ENCODE measurements at places on chromosomes 13 and 19. TPM values are rescaled to one million over a fixed set of nuclear protein-coding genes. Genes with fewer than 3 reads are reported as not detected.

TEX101 gene
- not detected for total RNA-seq

- H3K27me3 ChIP-seq, result no peaks in the 10 kb centered on the region
- DNase-seq, result no peak
- peaks cover 28% of the 10 kb centered on the region for H3K36me3 ChIP-seq
- H3K4me3 ChIP-seq, result no peak overlapping the region
- H3K27ac ChIP-seq, result no peak overlapping the region
These were observed 36.4 kb downstream of the ZNF257 start for GRCh38 chr19:22088541-22089144.

GRCh38 chr13:105902396-105902795 lies 633.1 kb downstream of the EFNB2 start:
- H3K4me3 ChIP-seq, result no peak overlapping the region
- DNase-seq, result no peak
- no peaks in the 10 kb centered on the region for H3K4me1 ChIP-seq
- no peaks in the 10 kb centered on the region for H3K36me3 ChIP-seq

DNA sequence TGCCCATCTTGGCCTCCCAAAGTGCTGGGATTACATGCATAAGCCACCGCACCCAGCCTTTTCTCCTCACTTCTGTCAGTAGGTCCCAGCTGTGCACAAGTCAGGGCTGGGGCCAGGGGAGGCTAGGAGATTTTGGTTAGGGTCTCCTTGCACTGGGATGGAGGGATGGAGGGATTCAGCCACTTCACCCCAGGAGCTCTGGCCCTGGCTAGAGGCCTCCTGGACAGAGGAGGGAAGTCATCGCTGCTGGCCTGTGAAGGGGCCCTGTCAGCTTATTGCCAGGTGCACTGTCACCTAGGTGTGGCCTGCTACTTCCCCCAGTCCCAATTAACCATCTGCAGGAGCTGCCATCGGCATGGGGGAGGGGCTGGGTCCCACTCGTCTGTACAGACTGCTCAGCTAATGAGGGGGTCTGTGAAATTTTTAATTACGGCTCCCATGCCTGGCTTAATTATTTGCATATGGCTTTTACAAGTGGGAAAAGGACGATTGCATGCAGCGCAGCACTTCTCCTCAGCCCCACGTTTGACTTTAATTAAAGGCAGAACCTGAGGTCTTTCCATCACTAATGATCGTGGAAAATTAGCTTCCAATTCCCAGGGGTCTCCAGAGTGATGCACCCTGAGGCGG lies 52.4 kb downstream of the CHST8 start:
- H3K27ac ChIP-seq, result no peak overlapping the region
- no peaks in the 10 kb centered on the region for H3K36me3 ChIP-seq
- H3K4me1 ChIP-seq, result no peaks in the 10 kb centered on the region
- H3K4me3 ChIP-seq, result no peak overlapping the region
- no peak for DNase-seq

DNA sequence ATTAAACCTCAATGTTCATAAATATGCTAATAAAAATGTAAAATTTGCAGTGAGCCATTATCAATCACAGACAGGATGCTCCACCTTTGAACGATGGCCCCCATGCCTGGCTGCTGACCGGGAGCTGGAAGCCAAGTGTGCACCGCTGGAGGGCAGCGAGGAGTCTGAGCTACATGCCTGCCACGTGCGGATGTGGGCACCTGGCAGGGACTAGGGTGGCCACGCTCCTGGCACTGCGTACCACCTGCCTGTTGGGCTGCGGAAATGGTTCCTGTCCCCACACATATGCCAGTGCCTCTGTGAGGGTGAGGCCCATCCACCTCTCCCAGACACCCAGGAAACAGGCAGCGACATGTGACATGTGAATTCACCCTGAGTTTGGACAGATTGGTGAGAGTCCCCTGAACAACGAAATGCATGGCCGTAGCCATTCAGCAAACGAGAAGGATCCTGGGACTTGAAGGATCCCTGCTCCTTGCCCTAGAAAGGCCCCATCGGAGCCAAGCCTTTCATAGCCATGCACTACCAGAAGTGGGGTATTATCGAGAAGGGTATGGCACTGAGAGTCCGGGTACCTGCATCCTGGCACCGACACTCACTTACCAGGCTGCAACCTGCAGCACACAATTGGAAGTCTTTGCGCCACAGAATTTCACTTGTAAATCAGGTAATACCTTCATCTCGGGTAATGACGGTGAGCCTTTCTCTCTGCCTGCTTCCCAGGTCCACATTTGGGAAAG lies 35.8 kb downstream of the TSHZ3 start:
- H3K36me3 ChIP-seq, result no peaks in the 10 kb centered on the region
- H3K4me3 ChIP-seq, result no peak overlapping the region
- H3K4me1 ChIP-seq, result peaks cover 4% of the 10 kb centered on the region
- H3K27ac ChIP-seq, result no peak overlapping the region

SOHLH2 gene
- total RNA-seq, result not detected

ZNF491 gene
- 0.76 TPM for total RNA-seq

DNA sequence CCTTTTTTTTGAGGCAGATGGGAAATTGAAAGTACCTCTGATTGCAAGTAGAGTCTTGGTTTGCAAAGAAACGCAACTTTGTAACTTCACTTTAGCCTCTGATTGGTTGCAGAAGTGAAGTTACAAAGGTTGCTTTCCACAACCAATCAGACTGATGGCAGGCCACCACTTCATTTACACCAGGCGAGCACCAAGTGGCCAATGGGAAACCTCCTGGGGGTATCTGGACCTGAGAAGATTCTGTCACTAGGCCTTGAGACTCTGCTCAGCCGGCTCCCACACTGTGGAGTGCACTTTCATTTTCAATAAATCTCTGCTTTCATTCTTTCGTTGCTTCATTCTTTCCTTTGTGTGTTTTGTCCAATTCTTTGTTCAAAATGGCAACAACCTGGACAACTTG lies 19.1 kb downstream of the PEPD start:
- H3K27ac ChIP-seq, result no peak overlapping the region
- no peak for DNase-seq
- H3K4me3 ChIP-seq, result no peak overlapping the region
- no peaks in the 10 kb centered on the region for H3K27me3 ChIP-seq
- peaks cover 2% of the 10 kb centered on the region for H3K36me3 ChIP-seq
- H3K4me1 ChIP-seq, result no peaks in the 10 kb centered on the region

GEMIN7 gene
- 46.8 TPM for total RNA-seq

- DNase-seq, result no peak
- no peak overlapping the region for H3K4me3 ChIP-seq
- no peaks in the 10 kb centered on the region for H3K36me3 ChIP-seq
- peaks cover 5% of the 10 kb centered on the region for H3K27me3 ChIP-seq
- no peak overlapping the region for H3K27ac ChIP-seq
These were observed 182.2 kb downstream of the USP12 start for GRCh38 chr13:26989261-26989956.

CYP4F12 gene
- total RNA-seq, result not detected

ATCAY gene
- not detected for total RNA-seq

GRCh38 chr13:113273851-113274590 lies 23.0 kb upstream of the LAMP1 start:
- no peak overlapping the region for H3K27ac ChIP-seq
- no peaks in the 10 kb centered on the region for H3K36me3 ChIP-seq

- H3K4me3 ChIP-seq, result no peak overlapping the region
- peaks cover 34% of the 10 kb centered on the region for H3K4me1 ChIP-seq
- H3K27ac ChIP-seq, result no peak overlapping the region
- no peaks in the 10 kb centered on the region for H3K36me3 ChIP-seq
These were observed 34.1 kb downstream of the CRTC1 start for GRCh38 chr19:18717601-18718000.

PABPC3 gene
- total RNA-seq, result 1.9 TPM

DNA sequence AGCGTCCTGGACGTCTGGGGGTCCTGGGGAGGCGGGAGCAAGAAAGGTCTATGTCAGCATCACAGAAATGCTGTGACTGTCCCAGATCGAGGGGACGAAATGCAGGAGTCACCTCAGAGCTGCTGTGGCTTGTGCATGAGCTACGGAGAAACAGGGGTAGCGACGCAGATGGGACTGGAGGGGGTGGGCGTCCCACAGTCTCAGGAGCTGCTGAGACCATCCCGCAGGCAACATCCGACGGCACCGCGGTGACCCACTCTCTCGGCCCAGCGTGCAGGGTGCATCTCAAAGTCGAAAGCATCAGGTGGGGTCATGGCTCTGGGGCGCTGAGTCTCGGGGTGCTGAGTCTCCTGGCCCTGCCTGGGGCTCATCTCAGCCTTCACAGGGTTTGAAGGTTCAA lies 37.4 kb upstream of the C13orf46 start:
- H3K4me3 ChIP-seq, result no peak overlapping the region
- H3K27me3 ChIP-seq, result no peaks in the 10 kb centered on the region
- H3K27ac ChIP-seq, result peak overlapping the region; percentile 16
- H3K36me3 ChIP-seq, result peaks cover 21% of the 10 kb centered on the region

- peaks cover 14% of the 10 kb centered on the region for H3K4me1 ChIP-seq
- DNase-seq, result no peak
- no peaks in the 10 kb centered on the region for H3K36me3 ChIP-seq
- no peaks in the 10 kb centered on the region for H3K27me3 ChIP-seq
- H3K27ac ChIP-seq, result no peak overlapping the region
- H3K4me3 ChIP-seq, result no peak overlapping the region
These were observed 515.8 kb downstream of the KLF12 start for GRCh38 chr13:73618275-73618865.

GRCh38 chr19:17497149-17497798 lies 14.2 kb upstream of the PGLS start:
- H3K27ac ChIP-seq, result no peak overlapping the region
- no peaks in the 10 kb centered on the region for H3K36me3 ChIP-seq
- H3K4me1 ChIP-seq, result peaks cover 21% of the 10 kb centered on the region
- no peak overlapping the region for H3K4me3 ChIP-seq

DNA sequence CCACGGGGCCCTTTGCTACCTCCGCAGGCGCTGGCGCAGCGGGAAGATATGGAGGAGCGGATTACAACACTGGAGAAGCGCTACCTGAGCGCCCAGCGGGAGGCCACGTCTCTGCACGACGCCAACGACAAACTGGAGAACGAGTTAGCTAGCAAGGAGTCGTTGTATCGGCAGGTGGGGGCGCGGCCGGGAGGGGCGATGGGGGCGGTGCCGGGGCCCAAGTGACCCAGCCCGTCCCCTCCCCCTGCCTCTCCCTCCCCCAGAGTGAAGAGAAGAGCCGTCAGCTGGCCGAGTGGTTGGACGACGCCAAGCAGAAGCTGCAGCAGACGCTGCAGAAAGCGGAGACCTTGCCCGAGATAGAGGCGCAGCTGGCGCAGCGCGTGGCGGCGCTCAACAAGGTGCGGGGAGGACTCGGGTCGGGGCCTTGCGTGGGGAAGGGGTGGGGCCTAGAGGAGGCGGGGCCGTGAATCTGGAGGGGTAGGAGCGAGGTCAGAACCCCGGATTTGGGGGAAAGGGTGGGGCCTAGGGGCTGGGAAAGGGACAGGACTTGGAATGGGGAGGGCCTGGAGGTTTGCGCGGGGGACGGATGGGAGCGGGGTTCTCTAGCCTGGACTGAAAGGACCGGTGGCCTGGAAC lies 13.7 kb downstream of the PPFIA3 start:
- peak; percentile 37 for DNase-seq
- peaks cover 1% of the 10 kb centered on the region for H3K36me3 ChIP-seq
- H3K27ac ChIP-seq, result no peak overlapping the region
- peaks cover 4% of the 10 kb centered on the region for H3K27me3 ChIP-seq
- H3K4me3 ChIP-seq, result peak overlapping the region; percentile 49
- H3K4me1 ChIP-seq, result peaks cover 16% of the 10 kb centered on the region

GRCh38 chr13:38530492-38530891 lies 156.4 kb upstream of the FREM2 start:
- H3K36me3 ChIP-seq, result no peaks in the 10 kb centered on the region
- H3K4me3 ChIP-seq, result no peak overlapping the region
- no peak for DNase-seq
- H3K27me3 ChIP-seq, result no peaks in the 10 kb centered on the region

DNA sequence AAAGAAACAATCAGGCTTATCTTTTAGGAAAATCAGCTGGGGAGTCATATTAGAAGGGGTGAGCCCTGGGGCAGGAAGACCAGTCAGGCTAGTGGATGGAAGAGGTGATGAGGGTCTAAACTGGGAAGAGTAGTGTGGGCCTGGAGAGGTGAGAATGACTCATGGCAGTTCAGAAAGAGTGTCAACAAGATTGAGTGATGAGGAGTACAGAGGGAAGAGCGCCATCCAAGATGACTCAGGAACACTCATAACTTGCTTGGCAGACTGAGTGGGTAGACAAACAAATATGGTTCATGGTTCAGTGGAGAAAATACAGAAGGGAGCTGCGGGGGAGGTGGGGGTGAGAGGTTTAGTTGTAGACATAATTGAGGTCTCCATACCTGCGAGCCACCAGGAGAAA lies 17.3 kb upstream of the CLDN10 start:
- peaks cover 3% of the 10 kb centered on the region for H3K4me1 ChIP-seq
- no peak overlapping the region for H3K4me3 ChIP-seq
- no peaks in the 10 kb centered on the region for H3K36me3 ChIP-seq
- peaks cover 21% of the 10 kb centered on the region for H3K27me3 ChIP-seq
- peak; percentile 5 for DNase-seq

KIR3DL2 gene
- total RNA-seq, result 0.27 TPM

DNA sequence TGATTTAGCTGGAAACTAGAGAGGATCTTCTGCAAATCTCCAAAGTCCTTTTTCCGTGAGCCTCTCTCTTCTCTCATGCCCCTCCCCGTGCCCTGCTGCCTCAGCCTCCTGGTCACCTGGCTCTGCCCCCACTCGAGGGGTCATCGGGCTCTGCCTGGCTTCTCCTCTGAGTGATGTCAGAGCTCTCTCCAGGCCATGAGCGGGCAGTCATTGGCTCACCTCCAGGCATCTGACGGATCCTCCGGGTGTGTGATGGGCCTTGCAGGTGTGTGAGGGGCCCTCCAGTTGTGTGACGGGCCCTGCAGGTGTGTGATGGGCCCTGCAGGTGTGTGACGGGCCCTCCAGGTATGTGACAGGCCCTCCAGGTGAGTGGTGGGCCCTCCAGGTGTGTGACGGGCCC lies 10.3 kb upstream of the GAS6 start:
- H3K36me3 ChIP-seq, result peaks cover 2% of the 10 kb centered on the region
- H3K27ac ChIP-seq, result no peak overlapping the region
- H3K4me3 ChIP-seq, result no peak overlapping the region

- DNase-seq, result no peak
- no peaks in the 10 kb centered on the region for H3K4me1 ChIP-seq
- H3K27ac ChIP-seq, result no peak overlapping the region
These were observed 629.7 kb downstream of the LIG4 start for GRCh38 chr13:107585469-107586180.
